ENCODE measurements at places on chromosomes 5 and 9.

- DNase-seq, result no peak
Measured at GRCh38 chr5:111745075-111745739, 11.8 kb downstream of the NREP start.

DNA sequence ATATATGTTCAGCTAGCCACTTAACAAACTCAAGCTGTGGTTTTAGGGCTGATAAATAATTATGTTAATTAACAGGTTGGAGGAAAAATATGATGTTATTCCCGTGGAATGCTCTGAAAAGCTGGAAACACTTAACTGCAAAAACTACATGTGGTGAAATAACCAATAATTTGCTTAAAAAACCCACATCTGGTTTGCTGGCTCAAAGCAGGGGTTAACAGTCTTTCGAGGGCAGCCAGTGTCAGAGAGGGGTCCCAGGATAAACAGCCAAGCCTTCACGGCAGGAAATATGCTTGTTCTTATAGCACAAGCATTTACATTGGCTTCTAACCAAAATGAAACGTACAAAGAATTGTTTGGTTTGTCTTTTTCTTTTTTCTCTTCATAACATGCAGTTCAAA is 254.0 kb upstream of the GAS1 start:
- no peak for DNase-seq

DNA sequence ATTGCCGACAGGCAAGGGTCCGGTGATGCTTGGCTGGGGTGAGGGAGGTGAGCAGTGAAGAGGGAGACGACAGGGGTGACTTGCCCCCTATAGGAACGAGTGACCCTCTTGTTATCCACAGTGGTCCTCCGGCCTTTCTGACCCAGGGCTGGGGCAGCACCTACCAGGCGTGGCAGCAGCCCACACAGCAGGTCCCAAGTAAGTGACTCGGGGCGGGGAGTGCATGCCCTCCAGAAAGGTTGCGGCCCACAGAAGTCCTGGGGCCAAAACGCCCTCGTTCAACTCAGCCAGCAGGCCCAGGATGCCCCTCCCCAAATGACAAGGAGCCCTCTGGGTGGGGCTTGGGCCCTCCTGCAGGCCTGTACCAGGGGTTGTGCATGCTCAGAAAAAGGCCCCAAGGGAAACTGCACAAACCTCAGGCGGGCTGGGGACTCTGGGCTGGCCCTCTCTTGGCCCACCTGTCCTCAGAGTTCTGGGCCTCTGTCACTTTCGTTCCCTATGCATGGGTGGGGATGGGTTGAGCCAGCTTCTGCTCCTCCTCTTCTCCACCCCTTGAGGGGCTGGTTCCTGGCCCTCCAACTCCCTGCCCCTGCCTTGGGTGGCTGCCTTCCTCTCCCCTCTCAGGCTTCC is 32.2 kb upstream of the PRDM12 start:
- DNase-seq, result no peak

DNA sequence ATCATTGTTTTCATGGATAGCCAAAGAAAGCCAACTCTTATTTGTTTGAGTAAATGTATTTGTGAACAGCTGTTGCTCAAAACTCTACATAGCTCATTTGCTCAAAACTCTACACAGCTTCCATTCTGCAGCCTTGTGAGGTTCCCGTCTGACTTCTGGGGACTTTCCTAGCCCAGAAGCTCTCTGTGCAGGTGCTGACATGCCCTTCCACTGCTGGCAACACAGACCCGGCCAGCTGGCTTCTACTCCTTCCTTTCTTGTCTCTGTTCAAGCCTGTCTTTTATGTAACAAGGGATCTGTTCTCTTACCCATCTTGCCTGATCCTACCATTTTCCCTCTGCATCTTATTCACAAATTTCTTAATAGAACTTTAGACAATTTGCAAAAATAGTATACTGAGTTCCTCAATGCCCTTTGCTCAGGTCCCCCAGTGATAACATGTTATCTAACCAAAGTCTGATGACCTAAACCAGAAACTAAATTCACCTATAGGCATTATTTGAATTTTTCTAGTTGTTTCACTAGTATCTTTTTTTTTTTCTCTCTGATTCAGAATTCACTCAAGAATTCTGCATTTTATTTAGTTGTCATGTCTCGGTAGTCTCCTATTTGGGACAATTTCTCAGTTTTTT is 556.5 kb upstream of the SEMA6A start:
- no peak for DNase-seq

DNA sequence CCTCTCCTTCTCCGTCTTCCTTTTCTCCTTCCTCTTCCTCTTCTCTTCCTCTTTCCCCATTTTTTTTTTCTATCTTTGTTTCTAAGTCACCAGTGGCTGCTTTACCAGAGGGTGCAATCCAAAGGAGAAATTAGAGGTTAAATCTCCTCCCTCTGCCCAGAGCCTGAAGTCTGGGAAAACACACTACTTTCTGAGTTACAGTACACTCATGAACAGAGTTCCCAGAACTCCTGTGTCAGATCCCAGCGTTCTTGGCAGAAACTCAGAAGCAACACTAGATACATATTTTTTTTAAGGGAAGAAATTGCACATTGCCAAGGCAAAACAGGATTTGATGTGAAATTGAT is 189.0 kb downstream of the SNCAIP start:
- DNase-seq, result no peak

- DNase-seq, result no peak
Measured at GRCh38 chr5:34606101-34606500, 50.0 kb upstream of the RAI14 start.

- DNase-seq, result no peak
Measured at GRCh38 chr5:137565450-137565849, 66.3 kb upstream of the SPOCK1 start.

DNA sequence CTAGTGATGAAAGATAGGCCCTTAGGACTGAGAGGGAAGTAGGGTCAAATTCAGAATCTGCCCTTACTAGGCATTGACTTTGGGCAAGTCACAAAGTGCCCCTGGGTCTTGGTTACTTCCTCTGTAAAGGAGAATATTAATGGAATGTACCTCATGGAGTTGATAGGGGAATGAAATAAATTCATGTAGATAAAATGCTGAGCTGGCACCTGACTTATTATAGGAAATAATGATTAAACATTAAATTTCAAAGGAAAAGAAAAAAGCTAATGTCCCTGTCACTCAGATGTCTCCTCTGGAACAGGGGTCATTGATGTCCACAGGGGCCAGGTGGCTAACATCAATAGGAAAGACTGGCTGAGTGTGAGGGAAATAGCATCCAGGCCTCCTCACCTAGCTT is 321.4 kb downstream of the TRIM32 start:
- DNase-seq, result no peak

DNA sequence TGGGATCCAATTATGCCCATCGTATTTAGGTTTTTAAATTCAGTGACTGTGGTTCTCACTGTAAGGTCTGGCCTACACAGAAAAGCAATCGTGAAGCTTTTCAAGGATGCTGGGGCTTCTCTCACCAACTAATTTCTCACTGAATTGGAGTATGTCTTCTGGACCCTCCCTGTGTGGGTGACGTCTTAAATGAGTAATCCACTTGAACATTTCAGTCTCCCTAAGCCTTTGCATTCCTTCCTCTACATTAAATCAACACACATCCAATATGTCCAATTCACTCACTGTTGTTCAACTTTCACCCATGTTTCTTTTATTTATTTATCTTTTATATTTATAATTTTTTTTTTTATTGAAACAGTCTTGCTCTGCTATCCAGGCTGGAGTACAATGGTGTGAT is 12.5 kb upstream of the BTF3 start:
- no peak for DNase-seq

DNA sequence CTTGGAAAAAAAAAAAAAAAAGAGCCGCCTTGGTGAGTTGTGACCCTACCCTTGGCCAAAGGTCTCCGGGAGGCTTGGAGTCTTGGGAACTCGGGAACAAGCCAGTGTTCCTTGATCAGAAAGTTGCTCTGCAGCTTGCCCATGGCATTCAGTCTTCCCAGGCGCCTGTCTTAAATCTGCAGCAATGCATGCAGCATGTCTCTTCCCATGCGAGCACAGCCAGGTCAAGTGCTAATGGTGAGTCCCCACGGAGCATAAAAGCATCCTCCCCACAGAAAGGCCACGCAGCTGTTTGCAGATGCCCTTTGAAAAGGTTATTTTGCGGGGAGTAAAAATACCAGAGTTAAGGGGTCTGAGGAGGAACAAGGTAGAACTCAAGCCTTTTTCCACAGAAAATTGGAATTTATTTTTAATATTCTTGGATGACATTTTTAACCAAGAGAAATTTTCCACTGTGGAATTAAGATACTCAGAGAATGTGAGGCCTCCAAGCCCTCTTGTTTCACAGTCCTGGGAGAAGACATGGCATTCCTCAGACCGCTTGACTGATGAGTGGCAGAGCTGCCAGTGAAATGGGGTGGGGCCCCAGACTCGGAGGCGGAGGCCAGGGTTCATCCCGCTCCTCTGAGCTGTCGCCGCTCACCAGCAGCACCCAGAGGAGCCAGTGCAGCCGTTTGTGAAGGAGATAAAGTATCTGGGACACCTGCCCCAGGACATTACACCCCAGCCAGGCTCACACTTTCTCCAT is 81.6 kb downstream of the CYFIP2 start:
- DNase-seq, result no peak

DNA sequence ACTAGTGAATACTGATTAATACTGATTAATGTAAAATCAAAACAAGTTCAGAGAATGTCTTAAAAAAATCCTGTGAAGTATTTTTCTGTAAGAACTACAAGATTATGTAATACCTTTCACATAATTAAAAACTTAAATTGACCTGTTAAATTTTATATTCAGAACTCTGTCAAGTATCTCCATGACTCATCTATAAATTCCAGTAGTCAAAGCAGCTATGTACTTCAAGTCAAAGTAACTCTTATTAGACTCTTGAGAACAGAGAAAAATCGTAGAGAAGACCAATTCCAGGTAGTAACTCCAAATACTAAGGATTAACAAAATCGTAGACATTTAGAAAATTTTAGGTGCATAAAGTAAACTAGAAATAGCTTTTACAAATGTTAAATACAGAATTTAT is 77.1 kb downstream of the HOMER1 start:
- DNase-seq, result no peak

DNA sequence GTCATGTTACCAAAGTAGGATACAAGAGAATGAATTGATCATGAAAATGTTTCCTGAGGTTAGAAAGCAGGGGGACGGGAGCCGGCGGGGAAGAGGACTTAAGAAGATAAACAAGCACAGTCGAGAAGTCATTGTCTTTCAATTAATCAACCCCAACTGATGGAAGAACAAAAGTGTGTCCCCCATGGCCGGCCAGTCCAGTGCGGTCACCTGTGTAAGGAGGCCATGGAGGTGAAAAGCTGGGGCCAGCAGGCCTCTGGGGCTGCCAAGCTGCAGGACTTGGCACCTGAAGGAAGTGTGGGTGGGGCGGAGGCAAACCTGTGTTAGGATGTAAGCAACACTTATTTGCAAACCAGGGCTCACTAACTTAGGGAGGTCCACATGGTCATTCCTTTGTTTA is 223.3 kb upstream of the TBCA start:
- no peak for DNase-seq

DNA sequence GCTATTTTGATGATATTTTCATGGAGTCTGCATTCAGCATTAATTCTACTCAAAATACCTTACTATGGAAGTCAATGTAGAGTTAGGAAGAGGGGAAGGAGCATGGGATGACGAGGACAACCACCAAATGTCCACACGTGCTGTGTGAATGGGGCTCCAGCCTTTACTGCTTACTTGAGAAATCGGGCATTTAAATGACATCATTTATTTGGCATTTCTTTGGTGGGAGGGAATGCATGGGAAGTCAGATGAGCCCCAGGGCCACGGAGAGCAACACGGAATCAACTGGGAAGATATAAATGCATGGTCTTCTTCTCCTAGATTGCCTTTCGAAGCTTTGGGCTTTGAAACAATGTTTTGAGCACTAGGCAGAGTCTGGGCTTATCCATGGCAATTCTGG is 458.5 kb upstream of the KLF4 start:
- no peak for DNase-seq

- no peak for DNase-seq
Measured at GRCh38 chr5:133052317-133053175, 733 bp downstream of the HSPA4 start.

DNA sequence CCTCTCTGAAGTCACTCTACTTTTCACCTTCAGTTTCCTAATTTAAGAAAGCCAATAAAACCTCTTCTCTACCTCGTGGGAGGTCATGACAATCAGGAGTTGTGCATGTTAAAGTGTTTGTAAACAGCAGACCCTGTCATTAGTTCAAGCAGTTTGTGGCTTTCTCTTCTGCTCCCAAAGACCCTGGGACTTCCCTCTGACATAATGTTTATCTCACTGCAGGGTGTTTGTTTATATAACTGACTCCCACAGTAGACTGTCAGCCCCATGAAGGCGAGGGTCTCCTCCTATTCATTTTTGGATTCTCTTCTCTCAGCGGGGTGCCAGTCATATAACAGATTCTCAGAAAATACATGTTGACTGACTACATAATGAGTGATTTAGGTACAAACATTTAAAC is 360.0 kb upstream of the ZNF462 start:
- no peak for DNase-seq

DNA sequence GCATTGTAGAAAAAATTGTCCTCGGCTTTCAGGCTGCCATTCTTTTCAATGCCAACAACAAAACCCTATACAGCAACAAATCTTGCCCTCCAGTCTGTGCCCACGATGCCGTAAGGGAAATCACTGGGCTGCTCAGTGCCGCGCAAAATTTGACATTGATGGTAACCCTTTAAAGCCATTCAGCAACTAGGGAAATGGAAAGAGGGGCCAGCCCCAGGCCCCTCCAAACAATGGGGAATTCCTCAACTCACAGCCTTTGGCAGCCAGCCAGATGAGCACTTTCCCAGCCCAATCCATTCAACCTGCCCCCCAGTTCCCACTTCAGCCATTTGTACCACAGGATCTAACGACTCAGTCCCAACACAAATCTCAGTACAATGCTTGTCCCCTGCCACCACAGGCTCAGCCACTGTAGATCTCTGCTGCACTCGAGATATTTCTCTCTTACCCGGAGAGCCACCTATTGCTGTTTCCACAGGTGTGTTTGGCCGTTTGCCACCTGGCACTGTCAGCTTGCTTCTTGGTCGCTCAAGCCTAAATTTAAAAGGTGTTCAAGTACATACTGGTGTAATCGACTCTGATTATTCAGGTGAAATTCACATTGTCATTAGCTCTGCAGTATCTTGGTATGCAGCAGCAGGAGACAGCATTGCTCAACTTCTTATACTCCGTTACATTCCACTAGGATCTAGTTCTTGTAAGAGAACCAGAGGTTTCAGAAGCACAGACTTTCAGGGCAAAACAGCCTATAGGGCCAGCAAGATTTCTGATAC is 103.3 kb downstream of the SYK start:
- no peak for DNase-seq

Measured in D721Med (cell line).